Frontal cortex (tissue), 4 donors: ENCODE measurements at places on chromosomes 5 and 9. TPM values are rescaled to one million over a fixed set of nuclear protein-coding genes. Genes with fewer than 3 reads are reported as not detected.
A peak's percentile ranks its signal among the peaks of the same experiment; 100 is the strongest.

GRCh38 chr5:43619380-43619779 is 16.4 kb downstream of the NNT start:
- no peak for DNase-seq

GRCh38 chr5:76257897-76258296 is 145.2 kb upstream of the IQGAP2 start:
- DNase-seq = no peak

GRCh38 chr5:36875051-36875789 is 1.3 kb upstream of the NIPBL start:
- DNase-seq = peak; percentile 28

GRCh38 chr5:6029811-6030271 is 348.5 kb downstream of the MED10 start:
- DNase-seq = no peak

DNA sequence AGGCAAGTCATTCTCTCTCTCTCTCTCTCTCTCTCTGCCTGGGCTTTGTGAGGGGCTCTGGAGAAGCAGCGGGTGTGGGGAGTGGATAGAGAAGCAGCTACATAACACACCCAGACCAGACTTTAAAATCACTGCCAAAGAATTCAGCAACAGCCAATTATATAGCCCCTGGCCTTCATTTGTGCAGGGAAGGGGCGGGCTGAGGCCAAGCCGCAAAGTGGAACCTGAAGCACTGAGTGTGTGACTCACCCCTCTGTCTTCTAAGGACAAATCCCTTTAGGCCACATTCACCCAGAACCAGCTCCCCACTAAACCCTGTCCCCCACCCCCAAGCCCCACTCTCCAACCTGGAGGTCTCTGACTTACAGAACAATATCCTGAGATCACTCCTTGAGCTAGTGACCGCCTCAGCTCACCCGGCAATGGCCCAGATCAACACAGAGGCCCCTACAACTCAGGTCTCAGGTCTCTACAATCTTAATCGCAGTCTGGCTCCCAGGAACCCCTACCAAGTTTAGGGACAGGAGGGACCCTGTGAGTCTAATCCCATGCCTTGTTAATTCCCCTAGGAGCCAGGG is 6.0 kb downstream of the B4GALT1 start:
- no peak for DNase-seq

GRCh38 chr5:2869471-2869870 is 118.0 kb upstream of the IRX2 start:
- DNase-seq = no peak

- no peak for DNase-seq
These were observed 75.2 kb upstream of the SMARCA2 start for GRCh38 chr9:1939926-1940368.

DNA sequence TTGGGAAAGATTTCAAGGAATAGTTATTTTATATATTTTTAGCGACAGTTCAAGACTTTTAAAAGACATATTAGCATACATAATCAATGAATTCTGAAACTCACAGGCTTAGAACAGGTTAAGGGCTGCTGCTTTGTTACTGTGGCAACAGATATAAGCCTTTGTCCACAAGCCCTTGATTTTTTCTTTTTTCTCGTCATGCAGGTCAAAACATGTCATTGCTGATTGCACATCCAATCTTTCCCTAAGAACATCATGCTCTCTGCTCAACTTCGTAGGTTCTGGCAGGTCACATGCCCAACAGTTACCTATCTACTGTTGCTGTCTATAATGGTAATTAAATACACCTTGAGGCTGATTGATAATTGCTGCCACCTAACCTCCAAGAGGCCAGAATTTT is 172.5 kb upstream of the PTPRD start:
- no peak for DNase-seq

DNA sequence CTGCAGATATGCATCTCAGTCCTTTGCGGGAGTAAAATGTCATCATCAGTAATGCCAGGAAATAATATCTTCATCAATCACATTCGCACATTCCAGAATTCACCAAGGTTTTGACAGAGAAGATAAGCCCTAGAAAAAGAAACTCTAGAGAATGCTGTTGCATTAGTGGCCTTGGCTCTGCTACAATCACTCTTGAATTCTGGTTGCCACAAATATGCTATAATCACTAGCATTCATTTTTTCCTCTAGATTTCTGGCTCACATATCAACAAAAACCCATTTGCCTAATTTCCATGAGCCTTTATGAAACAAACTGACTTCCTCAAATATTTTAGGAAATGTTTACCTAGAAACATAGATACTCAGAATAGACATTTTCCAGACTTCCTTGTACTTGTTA is 653.4 kb downstream of the ANXA1 start:
- DNase-seq = no peak

- no peak for DNase-seq
These were observed 62.1 kb downstream of the CYSTM1 start for GRCh38 chr5:140236891-140237598.

DNA sequence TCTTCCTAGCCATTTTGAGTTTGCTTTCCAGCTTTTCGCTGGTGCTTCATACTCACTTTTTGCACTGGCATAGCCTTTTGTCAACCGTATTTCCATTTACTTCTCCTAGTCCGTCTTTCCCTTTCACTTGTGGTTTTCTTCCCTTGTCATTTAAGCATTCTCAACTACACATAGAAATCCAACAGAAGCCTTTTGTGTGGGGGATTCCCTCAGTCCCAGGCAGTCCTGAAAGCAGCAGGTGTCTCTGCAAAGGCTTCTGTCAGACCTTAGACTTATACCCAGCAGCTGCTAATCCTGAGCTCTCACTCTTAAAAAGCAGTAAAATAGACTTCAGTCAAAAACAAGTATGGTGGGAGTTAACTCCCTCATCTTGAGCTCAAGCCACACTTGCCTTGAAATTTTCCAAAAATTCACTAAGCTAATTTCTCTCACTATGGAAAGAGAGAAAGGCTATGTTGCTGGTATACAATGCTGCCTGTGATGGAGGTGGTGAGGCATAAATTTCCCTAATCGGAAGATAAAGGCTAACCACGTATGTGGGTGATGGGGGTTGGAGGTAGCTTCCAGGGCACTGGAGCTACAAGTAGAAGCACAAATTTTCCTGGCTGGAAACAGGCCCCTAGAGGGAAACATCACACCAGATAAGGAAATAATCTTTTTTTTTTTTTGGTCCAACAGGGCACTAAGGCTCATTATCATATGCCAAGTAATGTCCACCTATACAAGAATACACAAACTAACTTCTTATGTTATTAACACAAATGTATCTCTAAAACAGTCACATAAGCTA is 34.8 kb upstream of the IFNK start:
- DNase-seq = no peak

DNA sequence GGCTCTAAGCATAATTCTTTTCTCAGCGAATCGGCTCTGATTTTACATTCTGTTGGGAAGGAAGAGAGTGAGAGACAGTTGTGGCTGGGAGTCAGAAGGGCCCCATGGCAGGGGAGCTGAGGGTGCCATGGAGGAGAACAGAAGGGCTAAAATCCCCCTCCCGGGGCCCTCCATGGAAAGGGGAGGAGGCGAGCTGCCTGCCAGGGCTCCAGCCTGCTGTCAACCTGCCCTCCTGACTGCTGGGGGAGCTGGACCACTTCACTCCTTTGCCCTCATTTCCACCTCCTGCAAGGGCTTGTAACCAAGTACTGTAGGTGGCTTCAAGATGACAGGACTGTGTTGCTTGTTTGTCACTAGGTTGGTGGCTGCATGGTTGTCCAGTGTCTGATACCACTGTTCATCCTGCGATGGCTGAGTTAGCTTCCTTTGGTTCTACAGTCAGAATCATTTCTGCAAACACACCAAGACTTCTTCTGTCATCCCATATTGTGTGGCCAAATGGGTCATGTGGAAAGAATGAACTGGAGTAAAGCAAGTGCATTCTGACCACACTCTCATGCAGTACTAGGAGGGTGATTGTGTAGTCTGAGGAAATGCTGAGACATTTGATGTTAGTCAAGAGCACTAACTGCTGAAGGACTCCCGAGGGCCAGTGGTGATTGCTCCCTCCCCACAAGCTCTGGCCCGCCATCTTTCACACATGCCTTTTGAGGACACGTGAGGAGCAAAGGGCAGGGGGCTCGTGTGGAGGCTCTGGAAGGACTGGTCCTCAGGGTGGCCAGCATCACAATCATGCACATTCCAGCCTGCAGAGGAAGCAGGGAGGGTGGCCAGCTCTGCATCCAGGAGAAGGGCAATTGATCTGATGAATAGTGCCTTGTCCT is 307.2 kb downstream of the GADD45G start:
- DNase-seq = no peak

DNA sequence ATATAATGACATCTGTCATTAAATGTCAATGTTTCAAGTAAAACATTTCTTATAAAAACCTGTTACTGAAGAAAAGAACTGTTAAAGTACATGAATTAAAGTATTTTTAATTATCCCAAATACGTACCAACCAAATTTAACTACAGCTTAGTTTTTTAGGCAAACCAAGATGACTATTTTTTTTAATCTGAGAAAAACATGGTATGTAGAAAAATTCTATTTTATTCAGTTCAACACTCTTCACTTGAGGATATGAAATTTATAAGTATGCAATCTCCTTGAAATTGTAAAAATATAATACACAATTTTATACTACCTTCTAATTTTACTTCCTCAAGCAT is 75.3 kb upstream of the IFNE start:
- no peak for DNase-seq

DNA sequence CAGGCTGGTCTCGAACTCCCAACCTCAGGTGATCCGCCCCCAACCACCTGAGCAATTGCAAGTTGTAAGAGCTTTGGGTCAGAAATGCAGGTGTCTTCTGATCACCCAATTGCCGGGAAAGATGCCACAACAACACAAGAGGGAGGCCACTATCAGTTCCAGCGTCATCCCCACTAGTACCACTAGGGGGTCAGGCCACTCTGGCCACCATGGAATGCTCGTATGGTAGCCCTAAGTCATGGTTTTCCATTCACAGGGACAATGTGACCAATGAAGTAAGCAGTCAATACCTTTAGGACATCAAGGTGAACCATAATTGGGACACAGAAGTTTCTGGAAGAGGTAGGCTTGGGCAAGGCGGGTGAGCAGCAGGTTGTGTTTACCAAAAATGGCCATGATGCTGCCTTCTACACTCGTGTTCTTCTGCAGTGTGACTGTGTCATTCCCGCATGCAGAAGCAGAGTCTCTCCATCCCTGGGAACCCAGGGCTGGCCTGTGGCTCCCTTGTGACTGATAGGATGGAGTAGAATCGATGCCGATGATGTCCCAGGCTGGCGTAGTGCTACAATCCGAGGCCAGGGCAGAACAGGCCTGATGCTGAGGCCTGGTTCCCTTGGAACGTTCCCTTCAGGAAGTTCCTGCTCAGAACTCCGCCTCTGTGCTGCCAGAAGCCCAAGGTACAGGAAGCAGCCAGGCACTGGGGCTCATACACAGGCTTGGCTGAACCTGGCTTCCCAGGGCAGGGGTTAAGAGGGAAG is 42.2 kb upstream of the ANKRD33B start:
- no peak for DNase-seq

DNA sequence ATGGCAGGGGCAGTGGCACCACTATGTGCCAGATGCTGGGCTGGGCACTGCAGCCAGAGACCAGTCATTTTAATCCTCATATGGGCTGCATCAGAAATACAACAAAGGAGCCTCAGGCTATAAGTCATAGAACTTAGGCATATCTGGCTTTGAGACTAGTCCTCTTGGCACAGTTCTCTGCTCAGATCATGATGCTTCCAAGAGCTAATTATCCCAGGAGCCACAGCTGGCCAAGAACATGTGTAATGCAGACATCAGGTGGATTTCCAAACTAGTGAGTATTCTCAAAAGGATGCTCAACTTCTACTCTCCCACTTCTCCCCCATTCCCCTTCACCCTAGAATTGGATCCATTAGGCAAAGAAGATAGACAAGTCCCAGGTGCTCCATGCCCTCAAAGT is 562.2 kb upstream of the TRPC7 start:
- DNase-seq = no peak

- no peak for DNase-seq
These were observed 112.8 kb downstream of the CMYA5 start for GRCh38 chr5:79802406-79802805.

- no peak for DNase-seq
These were observed 111.8 kb downstream of the INIP start for GRCh38 chr9:112605963-112606699.

DNA sequence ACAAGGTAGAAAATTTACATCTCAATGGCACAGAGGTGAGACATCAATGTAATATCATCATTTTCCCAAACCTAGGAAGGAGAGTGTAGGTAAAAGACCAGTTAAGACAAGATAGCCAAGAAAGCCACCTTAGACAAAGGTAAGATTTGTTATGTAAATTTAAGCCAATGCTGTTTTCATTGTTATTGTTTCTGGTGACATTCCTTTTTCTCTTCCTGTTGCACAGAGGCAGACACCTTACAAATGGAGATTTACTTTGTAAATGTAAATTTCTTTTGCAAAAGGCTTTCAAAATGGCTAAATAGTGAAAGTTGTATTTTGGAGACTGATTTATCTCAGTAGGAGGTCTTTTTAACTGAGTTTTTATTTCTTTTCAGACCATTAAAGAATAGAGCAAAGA is 159.1 kb downstream of the YIPF5 start:
- no peak for DNase-seq

- no peak for DNase-seq
These were observed 344.8 kb downstream of the ARRDC3 start for GRCh38 chr5:91038180-91038808.

- DNase-seq = no peak
These were observed 15.6 kb downstream of the PITX1 start for GRCh38 chr5:135018457-135018856.

DNA sequence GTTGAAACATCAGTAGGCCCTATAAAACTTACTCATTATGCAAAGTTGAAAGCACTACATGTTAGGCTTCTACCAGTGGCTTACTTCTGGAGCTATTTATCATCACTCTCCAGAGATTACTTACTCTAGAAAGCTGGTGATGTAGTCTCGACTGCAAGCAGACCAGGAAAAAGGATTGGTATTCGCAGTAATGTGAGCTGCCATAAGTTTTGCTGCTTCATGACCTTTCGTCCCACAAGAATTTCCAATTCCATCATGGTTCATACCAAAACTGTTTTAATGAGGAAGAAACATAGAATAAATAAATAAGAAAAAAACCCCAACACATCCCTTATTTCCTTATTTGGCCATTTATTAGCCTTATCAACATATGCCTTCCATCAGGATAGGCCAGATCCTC is 181.9 kb downstream of the ADAMTS6 start:
- DNase-seq = no peak

DNA sequence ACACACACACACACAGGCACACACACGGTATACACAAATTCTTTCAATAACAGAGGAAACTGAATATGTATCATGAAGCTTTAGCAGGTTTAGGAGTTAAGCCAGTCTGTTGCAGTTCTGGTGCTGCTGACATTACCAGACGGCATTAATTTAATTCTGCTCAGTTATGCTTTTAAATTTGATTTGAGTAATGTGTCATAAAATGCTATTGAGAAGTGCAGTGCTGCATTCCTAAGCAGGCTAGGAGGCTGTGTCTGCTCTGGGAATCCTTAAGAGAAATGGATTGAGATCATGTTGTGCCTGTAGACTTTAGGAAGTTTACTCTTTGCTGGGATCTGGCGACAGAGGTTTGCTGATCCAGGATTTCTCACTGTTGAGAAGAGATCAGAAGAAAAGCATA is 733.8 kb downstream of the BRINP1 start:
- DNase-seq = no peak

PCDHB5 gene
- 7.3 TPM for total RNA-seq

MYMK gene
- total RNA-seq = not detected

GABRA1 gene
- 29.8 TPM for total RNA-seq

TAF11L5 gene
- not detected for total RNA-seq

GPR150 gene
- total RNA-seq = not detected

TLR4 gene
- 4.9 TPM for total RNA-seq

PRDM9 gene
- not detected for total RNA-seq

ACOT12 gene
- 1.6 TPM for total RNA-seq

FOXD4L3 gene
- not detected for total RNA-seq

CXCL14 gene
- total RNA-seq = 7.7 TPM

RETREG1 gene
- total RNA-seq = 73.0 TPM

CCDC192 gene
- total RNA-seq = not detected
